ENCODE measurements at places on chromosomes 2 and 18.

DNA sequence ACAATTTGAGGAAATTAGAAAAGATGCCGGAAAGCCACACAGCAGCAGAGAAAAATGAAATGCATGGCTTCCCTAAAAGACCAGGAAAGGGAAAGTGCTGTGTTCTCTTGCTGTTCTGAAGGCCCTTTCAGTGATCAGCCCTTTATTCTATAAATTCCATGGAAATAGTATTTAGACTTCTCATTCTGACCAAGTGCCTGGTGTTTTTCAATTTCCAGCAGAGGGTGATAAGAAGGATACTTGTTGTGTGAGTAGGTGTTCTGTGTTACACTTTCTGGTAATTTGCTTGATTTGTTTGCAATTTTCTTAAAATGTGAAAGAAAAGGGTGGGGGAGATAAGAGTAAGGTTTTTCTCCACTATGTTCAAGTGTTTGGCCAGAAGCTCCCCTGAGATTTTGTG lies 504.5 kb downstream of the IRS1 start:
- DNase-seq: no peak

- no peak for DNase-seq
Observed at GRCh38 chr18:49988101-49988500, 174.8 kb upstream of the ACAA2 start.

DNA sequence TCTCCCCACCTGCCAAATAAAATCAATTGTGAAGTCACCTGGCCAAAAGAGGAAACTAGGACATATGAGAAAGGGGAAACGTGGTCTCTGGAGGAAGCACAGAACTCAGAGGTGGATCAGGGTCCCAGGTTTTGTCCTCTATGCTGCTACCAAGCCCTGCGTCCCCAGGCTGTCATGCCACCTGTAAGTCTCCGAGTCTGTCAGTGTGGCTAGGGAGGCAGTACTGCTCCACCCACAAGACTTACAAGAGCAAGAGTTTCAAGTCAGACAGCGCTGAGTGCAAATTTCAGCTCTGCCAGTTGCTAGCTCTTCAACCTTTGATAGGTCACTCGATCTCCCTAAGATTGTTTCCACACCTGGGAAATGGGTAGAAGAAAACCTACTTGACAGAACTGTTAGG lies 98.6 kb downstream of the C1QL2 start:
- no peak for DNase-seq

GRCh38 chr2:229220254-229220653 lies 50.8 kb downstream of the PID1 start:
- DNase-seq: no peak

- DNase-seq: no peak
Observed at GRCh38 chr2:120804459-120804858, 68.8 kb downstream of the GLI2 start.

DNA sequence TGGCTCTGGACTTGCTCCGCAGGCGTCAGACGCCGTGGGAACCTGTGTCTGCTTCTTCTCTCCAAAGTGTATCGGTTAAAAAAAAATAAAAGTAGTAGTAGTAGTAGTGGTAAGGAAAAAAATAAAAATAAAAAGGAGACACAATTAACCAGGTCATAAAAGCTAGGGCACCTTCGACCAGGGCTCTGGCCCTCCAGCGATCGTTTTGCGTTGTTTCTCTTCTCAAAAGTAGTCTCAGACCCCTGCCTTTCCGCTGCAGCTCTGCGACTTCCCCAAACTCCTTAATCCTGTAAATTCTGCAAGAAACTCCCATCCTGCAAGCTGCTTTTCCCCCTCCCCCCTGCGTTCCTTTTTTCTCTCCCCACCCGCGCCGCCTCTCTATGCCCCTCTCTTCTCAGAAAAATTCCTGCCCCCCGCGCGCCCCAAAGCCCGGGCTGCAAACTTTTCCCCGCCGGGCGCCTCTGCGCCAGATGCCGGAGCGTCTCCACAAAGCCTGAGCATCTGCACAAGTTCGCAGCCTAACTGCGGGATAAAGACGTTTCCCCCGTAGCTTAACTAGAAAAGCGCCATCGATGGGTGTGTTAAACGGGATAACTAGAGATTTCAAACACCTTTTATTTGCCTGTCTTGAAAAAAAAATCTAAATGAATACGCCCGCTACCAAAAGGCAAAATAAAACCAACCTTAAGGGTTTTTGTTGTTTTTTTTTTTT lies 1.8 kb upstream of the SALL3 start:
- no peak for DNase-seq

DNA sequence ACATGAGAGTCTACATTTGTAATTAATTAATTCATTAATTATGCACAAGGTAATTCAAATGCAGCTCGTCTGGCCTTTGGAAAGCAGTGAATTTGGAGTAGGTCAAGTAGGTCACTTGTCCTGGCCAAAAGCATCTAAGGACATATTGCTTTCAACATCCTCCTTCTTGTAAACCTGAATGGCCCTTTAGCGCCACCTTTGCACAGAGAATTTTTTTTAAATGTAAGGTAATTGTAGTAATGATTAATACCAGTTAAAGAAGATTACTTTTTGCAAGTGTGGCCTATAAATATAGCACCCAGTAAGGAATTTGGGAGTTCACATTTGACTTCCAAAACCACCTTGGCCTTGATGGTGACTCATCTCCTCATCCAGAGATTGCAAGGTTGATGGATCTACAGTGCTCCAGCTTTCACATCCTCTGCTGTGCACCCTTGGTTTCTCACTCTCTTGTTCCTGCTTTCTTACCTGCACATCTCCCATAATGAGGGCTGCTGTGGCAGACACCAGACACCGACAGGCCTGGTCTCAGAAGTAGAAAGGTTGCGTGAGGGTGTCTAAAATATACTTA lies 481.7 kb downstream of the TGIF1 start:
- no peak for DNase-seq

GRCh38 chr2:37742286-37742685 lies 70.8 kb upstream of the CDC42EP3 start:
- DNase-seq: no peak

DNA sequence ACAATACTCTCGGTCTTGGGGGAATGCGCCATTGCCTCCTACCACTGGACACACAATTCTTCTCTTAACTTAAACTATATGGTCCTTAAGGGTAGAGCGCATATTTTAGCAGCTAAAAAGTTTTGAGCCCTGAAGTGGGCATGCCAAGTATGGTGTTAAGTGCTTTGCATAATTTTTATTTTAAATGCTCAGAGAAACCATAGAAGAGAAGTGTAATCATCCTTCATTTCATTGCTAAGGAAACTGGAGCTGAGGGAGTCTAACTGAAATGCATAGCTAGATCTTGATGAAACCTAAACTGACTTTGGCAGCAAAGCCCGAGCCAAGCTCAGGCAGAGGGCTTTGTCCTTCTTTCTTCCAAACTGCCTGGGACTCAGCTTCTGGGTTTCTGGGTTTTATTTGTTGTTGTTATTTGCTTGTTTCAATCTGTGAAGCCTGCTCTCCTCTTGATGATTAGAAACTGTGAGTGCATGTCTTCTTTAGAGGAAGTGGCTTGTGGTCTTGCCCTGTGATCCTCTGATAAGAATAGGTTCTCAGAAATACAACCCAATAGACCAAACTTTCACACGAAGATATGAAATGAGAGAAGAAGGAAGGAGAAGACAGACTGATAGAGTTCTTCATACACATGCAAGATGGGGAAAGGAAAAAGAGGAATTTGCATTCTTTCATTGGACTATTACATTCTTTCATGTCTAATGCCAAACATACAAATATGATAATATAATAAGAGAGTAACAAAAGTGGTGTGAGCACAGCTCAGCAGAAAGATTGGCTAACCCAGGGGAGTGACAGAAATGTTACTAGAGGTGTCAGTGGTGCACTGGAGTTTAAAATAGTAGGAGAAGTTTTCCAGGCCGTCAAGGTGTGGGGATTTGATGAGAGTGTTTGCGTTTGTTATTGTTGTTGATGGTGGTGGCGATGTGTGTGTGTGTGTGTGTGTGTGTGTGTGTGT lies 7.5 kb upstream of the RNF144A start:
- DNase-seq: no peak

- peak; percentile 81 for DNase-seq
Observed at GRCh38 chr2:234446404-234447076, 50.3 kb downstream of the ARL4C start.

- peak; percentile 71 for DNase-seq
Observed at GRCh38 chr18:9918016-9918680, 4.3 kb downstream of the VAPA start.

DNA sequence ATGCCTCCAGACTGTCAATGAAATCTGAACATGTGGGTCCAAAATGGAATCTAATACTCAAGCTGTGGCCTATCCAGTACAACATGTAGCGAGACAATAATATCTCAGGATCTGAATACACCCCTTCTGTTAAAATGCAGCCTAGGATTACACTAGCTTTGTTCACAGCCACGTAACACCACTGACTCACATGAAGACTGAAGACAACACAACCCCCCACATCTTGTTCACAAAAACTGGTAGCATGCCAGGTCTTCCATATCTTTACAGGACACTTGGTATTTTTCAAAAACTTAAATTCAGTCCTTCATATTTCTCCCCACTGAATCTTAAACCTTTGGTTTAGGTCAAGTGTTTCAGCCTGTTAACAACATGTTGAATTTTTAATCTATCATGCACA lies 84.2 kb downstream of the SLC8A1 start:
- DNase-seq: no peak

DNA sequence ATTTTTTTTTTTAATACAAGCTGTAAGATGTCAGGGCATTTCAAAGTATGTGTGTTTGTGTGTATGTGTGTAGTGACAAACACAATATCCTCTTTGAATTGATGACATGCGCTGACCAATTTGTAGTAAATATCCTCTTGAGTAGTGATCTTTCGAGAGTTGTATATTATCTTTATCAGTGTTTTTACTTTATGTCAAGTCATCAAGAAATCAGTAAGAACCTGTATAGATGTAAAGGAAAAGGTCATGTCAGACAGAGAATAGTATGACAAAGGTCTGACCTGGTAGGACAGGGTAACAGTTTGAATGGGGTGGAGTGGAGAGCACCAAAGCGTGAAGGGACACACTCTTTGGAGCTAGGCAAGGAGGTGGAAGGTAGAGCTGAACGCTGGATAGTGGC lies 1931.4 kb upstream of the CELF4 start:
- no peak for DNase-seq

- no peak for DNase-seq
Observed at GRCh38 chr18:48893061-48893607, 57.6 kb downstream of the SMAD7 start.
